ENCODE measurements at places on chromosomes 6 and 20. TPM values are rescaled to one million over a fixed set of nuclear protein-coding genes. Genes with fewer than 3 reads are reported as not detected.

The HLA-DRB1 gene
- 0.86 TPM for total RNA-seq

The FHL5 gene
- total RNA-seq, result not detected

The DEFB119 gene
- total RNA-seq, result not detected

The PHACTR2 gene
- total RNA-seq, result 230 TPM

The MOG gene
- not detected for total RNA-seq

The MYT1 gene
- not detected for total RNA-seq

Measured in articular chondrocyte of knee joint (primary cell).